ENCODE measurements at places on chromosomes 2 and 18.

GRCh38 chr18:50775207-50775606 lies 44.6 kb downstream of the MRO start:
- no peak for DNase-seq

GRCh38 chr2:59176737-59177136 lies 935.6 kb upstream of the FANCL start:
- no peak for DNase-seq

DNA sequence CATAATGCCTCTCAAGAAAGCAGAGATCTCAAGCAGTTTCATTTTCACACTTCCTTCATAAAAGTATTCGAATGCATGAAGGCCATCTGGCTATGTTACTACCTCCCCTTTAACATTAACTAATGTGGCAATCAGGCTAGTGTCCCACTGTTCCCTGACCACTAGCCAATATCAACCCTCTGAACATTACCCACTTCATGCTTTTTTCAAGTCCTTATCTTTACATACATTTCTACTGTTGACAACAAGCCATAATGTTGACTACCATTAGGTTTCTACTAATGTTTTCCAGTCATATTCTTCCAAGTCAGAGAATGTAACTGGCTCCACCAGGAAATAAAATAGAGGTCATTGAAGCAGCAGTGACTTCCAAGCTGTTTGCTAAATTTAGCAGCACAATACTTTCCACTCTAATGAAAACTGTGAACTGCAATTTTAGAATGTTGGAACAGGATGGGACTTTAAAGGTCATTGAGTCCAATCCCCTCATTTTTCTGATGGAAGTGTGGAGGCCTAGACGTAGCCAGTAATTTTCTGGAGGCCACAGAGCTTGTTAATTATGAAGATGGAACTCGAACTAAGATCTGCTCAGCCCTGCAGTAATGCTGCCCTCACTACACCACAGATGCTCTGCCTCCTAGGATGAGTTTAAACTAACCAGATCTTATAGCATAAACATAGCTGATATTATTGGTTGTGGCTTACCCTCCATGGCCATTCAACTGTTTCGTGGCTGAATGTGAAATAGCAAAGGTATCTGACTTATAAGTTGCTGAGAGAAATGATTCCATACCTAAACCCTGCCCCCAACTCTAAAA lies 630 bp upstream of the PPP1R1C start:
- no peak for DNase-seq

GRCh38 chr2:3204031-3204821 lies 173.4 kb downstream of the EIPR1 start:
- no peak for DNase-seq

GRCh38 chr18:59038295-59039039 lies 101.2 kb upstream of the SEC11C start:
- DNase-seq: no peak

DNA sequence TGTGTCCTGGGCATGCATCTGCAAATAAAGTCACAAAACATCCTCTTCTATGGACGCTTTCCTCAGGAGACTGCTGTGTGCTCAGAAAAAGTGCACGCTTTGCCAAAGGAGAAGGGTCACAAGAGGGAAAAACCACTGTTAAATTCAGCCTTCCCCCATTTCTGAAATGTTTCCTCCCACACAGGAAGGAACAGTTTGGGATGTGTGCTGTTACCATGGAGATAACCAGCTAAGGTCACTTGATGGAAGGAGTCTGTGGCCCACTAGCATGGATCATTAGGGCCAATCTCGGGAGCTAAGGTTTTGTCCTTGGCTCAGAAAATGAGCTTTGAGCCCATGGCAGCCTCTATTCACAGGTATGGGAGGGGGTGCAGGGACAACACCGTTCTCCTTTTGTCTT lies 5.6 kb downstream of the KCNE4 start:
- DNase-seq: no peak

DNA sequence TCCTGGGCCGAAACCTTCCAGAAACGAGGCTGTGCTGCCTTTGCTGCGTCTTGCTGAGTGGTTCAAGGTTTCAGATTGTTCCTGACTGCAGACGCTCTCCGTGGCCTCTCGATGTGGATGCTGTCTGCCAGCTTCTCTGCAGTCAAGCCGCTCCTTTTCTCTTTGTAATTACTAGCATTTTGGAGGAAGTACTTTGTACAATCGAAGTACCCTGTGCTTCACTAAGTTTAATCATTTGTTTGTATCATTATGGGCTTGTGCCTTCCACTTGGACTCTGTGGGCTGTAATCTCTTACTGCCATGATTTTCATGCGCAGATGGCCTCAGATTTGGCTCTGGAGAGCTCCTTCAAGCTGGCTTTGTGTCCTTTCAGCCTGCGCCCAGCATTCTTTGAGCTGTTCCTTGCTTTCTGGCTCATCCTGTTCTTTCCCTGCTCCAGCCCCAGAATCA lies 49.3 kb downstream of the TRAF3IP1 start:
- DNase-seq: no peak

DNA sequence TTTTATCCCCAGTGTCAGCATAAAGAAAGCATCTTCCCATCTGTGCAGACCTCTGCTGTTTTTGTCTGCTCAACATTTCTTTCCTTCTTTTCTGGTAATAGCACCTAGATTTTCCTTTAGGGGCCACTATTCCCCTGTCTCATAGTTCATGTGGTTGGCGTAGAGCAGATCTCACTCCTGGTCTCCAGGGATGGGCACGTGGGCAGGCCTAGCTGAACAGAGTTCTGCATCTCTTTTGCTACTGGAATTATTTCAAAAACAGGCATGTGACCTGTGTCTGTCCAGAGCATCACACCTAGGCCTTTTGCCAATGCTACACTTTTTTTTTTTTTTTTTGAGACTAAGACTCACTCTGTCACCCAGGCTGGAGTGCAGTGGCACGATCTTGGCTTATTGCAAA lies 17.7 kb upstream of the ICOS start:
- no peak for DNase-seq

DNA sequence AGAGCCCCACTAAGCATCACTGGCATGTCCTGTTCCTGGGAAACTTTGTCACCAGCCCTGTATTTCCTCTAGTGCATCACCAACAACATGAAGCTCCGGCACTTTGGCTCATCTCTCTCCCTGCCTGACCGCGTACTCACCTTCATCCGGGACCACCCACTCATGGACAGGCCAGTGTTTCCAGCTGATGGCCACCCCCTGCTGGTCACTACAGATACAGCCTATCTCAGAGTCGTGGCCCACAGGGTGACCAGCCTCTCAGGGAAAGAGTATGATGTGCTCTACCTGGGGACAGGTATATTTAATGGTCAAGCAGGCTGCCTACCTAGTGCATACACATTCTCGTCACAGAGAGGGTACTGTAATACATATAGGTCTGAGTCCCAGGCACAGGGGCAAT lies 21.0 kb downstream of the SEMA4F start:
- DNase-seq: no peak

DNA sequence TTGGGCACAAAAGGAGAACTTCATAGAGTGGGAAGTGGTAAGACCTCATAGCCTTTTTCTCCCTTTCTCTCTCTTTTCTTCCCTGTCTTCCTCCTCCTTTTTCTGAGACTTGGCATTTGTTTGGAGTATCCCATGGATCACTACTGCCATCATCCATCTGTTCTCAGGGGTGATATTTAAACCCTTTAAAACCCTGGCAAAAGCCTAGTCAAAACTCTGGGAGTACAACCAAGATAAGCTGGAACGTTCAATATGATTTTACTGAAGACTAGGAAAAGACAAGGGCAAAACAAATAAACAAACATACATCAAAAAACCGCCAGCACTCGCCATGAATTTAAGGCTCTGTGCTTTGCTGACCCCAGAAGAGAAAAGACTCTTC lies 253.4 kb downstream of the CLIP4 start:
- no peak for DNase-seq

DNA sequence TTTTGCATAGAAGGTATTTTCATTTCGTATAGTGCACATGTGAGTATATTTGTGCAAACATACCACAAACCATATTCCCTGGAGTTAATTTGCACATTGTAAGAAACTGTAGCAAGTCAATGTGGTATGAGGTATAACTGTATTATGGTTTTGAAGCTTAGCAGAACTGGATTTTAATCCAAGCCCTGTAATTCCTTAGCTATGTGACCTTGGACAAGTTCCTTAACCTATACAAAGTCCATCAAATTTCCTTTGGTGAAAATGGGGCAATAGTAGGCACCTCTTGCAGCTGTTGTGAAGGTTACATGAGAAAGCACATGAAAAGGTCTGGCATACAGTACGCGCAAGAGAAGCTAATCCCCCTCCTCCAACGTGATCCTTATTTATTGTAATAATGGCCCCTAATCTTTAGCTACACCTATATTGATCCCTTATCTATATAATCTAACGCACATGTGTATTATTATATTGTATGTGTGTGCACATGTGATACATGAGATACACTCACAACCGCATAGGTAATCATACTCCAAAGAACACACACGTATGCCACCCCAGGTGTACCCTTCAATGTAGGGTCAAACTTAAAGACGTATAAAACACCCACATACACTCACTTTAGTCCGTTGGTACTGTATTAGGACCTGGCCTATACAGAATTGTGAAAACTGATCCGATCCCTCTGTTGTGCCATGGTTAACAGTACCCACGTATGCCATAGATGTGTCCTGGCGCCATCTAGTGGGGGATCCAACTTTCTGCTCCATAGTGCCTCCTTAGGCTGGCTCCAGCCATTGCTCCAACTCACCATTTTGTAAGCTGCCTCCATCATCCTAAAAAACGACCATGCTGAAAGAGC lies 402.9 kb upstream of the SLC14A2 start:
- peak; percentile 85 for DNase-seq

DNA sequence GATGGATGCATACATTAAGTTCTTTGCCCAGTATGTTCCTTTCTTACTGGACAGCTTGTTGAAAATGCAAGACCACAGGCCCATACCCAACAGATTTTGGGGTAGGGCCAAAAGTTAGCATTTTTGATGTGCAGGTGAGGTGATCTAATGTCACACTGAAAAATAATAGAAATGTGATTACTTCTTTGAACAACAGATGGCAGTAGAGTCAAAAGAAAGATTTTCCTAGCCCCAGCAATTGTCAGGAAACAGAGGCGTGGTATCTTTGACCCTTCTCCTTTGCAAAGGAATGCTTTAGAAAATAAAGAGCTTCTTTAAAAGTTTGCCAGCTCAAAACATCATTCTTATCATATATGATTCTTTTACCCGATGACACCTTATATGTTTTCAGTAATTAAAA lies 343.6 kb upstream of the SYT4 start:
- no peak for DNase-seq
